ENCODE measurements at places on chromosomes 11 and 22.
A peak's percentile ranks its signal among the peaks of the same experiment; 100 is the strongest.

DNA sequence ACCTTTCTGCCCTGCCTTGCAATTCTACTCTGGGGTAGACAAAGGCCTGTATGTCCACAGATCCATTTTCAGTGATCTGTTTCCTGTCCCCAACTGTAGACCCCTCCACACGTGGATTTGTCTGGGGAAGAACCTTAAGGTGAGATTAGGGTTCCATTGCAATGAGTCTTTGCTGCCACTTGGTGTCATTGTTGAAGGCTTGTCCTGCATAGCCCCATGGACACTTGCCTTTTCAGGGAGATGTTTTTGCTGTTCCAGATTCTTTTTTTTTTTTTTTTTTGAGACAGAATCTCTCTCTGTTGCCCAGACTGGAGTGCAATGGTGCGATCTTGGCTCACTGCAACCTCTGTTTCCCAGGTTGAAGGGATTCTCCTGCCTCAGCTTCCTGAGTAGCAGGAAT is 21.8 kb downstream of the SERPING1 start:
- no peak for DNase-seq

DNA sequence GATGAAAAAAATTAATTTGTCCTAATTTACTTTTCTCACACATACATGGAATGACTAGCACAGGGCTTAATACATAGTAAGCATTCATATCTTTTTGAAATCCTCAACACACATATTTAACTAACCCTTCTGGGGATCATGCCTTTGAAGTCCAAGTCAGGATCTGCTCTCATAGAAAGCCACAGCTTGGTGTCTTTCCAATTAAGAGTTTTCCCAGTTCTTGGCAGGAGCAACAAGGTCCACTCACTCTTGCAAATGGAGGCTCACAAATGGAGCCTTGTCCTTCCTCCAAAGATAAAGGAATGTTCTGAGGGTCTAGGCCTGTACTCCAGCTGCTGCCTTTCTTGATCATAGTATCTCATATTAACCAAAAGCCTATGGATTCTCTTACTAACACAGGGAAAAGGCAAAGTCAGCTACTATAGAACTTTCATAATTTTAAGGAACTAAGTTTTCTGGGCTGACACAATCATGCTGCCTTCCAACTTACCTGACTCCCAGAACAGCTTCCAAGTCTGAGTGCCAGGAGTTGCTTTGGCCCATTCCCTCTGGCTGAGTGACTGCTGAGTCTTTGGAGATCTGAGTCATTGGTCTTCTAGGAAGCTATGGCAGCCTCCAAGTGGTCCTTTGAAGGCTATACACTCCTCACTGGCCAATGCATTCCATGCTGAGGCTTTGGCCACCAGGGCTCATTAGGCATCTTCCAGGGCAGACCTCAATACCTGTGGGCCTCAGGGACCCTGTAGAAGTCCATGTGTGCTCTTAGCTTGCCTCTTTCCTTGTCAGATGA is 25.8 kb upstream of the NUCB2 start:
- DNase-seq, result no peak

DNA sequence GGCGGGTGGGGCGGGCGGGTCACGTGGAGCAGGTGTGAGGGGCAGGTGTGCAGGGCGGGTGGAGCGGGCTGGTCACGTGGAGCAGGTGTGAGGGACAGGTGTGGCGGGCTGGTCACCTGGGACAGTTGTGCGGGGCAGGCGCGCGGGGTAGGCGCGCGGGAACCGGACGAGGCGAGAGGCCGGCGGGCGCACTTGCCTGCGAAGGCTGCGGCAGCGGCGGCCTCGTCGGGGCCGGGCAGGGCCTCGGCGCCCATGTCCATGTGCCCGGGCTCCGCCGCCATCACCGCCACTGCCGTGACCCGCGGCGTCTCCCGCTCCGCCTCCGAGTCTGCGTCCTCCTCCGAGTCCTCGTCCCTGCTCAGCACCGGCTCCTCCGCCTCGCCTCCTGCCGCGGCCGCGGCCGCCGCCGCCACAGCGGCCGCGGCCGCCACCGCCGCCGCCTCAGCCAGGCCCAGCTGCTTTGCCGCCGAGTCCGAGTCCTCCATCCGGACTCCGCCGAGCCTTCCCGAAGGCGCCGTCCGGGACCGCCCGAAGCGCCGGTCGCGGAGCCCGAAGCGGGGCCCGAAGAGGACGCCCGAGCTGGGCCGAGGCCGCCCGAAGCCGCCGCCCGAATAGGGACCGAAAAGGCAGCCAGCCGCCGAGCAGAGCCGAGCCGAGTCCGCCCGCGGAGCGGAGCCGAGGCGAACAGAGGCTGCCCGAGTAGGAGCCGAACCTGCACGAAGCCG is at the start of gene DEAF1:
DEAF1 (minus strand) TSS at position 660 of the 725 bp plus-strand sequence; CDS start at position 485, 175 bp downstream.
- peak; percentile 99 for DNase-seq

DNA sequence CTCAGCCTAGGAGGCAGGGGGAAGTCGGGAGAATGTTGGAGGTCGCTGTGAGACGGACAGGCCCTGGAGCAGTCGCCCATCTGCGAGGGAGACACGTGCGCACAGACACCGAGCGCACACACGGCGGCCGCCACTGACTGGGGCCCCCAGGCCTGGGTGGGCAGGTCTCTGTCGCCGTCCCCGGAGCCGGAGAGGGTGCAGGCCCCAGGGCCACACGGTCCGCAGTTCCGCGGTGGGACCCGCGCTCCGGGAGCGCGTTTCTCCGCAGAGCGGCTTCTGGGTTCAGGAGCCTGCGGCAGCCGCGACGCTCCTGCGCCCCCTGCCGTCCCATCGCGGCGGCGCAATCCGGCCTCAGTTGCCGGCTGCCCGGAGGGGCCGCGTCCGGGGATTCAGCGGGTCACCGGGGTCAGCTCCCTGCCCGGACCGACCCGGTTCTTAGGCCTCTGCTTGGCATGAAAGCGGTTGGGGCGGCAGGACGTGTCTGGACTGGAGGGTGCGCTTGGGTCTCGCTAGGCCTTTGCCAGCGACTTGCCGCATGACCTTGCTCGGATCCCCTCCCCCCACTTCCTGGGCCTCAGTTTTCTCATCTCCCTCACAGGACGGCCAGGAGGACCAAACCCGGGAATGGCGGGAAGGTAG is 31.2 kb downstream of the PDE2A start:
- peak; percentile 48 for DNase-seq

DNA sequence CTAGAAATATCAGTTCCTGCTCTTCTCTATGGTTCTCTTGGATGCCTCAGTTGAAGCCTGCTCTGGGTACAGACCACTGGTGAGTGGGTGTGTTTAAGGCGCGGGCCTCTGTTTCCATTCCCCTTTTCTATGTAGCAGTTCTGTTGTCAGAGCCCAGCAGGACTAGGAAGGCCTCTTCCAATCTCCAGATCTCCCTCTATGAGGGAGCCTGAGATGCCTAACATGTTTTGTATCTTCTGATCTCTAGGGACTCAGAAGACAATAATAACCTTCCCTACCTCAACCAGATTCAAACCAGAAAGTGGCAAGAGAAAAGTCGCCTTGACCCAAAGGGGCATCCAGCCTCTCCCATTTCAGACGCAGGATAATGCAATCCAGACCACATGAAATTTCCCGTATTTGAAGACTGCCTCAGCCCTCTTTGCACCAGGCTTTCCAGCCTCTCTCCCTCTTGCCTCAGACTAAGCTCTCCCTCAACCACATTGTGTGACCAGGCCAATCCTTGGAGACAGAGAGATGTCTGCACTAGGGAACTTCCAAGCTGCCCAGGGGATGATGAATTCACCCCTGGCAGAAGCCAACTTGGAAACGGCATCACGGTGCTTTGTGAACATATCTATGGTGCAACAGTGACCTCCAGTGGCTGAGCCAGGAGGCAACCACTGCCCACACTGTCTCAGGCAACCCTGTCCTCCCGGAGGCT is 150.1 kb upstream of the UBASH3B start:
- no peak for DNase-seq

GRCh38 chr22:21025763-21026755 is 6.3 kb downstream of the SLC7A4 start:
- no peak for DNase-seq

DNA sequence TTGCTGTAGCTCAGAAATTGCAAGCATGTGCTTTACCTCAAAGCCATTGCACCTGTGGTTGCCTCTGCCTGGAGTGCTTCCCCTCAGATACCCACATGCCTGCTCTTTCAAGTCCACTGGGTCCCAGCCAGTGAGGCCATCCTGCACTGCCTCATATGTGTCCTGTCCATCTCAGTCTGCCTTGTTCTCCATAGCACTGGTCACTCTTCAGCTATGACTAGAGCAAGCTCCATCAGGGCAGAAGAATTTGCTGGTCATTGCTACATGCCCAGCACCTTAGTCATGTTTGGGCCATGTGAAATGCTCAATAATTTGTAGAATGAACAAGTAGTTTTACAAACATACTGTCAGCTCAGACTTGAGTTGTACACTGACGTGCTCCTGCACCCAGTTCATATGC is 64.4 kb upstream of the HORMAD2 start:
- no peak for DNase-seq

- no peak for DNase-seq
These were observed 56.8 kb downstream of the CD82 start for GRCh38 chr11:44622190-44622650.

GRCh38 chr11:86956905-86957195 is 1.7 kb upstream of the FZD4 start:
- DNase-seq, result no peak

DNA sequence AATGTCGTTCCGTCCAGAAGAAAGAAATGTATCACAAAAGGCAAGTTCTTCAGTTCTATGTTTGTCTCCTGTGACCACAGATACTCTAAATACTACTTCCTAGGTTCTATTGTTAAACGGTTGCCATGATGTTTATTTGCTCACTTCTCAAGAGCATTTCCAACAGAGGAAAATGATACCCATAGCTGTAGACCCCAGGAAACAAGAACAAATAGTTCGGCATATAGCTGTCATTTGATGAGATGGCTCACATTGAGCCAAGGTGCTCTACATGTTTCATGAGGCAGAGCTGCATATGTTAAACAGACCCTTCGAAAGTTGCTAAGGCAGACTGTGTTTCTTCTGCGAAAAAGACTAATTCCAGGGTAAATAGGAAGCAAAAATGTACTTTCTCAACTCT is 15.4 kb upstream of the ANGPTL5 start:
- DNase-seq, result no peak

DNA sequence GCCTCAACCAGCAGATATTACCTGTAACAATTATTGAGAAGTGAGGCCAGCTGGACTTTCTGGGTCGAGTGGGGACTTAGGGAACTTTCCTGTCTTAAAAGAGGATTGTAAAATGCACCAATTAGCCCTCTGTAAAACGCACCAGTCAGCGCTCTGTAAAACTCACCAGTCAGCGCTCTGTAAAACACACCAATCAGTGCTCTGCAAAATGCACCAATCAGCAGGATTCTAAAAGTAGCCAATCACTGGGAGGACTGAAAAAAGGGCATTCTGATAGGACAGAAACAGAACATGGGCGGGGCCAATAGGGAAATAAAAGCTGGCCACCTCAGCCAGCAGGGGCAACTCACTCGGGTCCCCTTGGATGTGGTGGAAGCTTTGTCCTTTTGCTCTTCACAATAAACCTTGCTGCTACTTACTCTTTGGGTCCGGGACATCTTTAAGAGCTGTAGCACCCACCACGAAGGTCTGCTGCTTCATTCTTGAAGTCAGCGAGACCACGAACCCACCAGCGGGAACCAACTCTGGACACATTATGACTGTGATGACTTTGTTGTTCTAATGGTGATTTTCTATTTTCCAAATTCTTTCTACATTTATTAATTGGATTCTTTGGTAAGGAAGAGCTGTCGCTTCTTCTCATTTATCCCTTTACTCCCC is 40.2 kb upstream of the FGF3 start:
- no peak for DNase-seq

GRCh38 chr11:75356613-75357012 is 5.2 kb upstream of the ARRB1 start:
- DNase-seq, result no peak

- no peak for DNase-seq
These were observed 21.7 kb downstream of the SLC37A2 start for GRCh38 chr11:125084761-125085231.

DNA sequence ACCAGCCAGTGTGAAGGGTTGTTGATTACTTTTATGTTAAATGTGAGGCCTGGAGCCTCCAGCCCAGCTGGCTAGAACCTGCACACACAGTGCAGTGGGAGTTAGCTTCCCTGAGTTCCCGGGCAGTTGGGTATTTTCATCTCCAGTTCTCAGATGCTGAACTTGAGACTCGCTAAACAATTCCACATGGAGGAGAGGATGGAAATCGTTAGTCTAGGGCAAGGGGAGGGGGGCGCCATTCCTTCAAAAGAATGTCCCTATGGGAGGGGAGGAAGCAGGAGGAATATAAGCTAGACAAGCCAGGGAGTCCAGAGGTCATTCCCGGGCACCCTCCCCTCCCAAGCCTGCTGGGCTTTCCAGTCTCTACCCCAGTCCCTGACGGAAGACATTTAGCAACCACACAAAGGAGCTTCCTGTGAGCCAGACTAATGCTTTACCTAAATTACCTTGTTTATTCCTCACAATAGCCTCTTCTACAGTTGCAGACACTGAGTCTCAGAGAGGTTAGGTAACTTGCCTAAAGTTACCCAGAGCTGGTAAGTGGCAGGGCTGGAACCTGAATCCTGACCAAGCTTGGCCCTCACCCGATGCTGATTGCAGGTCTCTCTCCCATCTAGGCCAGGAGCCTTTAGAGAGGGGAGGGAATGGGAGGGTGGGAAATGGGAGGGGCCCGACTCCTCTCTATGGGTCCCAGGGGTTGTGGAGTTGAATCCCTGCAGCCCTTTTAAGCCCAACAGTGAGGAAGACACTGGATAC is 1.9 kb upstream of the TSKU start:
- DNase-seq, result peak; percentile 3

DNA sequence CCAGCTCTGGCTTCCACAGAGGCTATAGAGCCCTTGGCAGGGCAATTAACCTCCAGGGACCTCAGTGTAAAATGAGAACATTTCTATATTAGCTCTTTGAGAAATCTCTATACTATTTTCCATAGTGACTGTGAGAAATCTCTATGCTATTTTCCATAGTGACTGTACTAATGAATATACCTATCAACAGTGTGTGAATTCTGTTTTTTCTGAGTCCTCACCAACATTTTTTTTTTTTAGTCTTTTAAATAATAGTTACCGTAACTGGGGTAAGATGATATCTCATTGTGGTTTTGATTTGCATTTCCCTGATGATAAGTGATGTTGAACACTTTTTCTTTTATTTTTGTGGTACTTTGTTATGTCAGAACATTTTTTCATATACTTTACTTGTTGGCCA is 7.0 kb upstream of the MTNR1B start:
- no peak for DNase-seq

- DNase-seq, result no peak
These were observed 29.0 kb upstream of the NAP1L4 start for GRCh38 chr11:3021125-3021524.

- no peak for DNase-seq
These were observed 6.6 kb upstream of the MARK2 start for GRCh38 chr11:63832336-63832735.

DNA sequence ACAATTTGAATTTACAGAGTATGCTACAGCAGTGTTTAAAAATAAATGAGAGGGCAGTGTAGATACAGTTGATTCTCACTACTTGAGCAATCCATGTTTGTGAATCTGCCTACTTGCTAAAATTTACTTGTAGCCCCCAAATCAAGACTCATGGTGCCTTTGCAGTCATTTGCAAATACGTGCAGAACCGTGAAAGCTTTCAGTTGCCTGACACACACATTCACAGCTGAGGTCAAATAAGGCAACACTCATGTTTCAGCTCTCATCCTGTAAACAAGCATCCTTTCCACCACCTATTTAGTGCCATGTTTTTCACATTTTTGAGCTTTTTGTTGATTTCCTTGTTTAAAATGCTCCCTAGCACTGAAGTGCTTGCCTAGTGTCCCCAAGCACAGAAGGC is 32.5 kb upstream of the RASL10A start:
- no peak for DNase-seq
